Erythroblast (primary cell): ENCODE measurements at places on chromosomes 6 and 20.

DNA sequence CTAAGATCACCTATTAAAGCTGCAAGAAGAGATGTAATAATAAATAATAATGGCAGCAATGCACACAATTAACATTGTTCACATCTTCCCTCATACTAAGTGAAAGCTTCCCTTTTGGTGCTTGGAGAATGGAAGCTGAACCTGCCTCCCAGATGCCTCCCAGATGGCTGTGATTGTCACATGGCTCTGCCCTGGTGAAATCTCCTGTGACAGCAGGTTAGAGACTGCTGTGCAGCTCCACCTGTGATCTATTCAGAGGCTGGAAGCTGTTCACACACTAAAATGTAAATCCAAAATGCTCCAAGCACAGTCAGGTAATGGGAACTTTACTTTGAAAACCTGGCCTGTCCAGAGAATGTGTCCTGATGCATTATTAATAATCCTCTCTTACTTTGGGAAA is 41.7 kb upstream of the RGS17 start:
- DNase-seq: no peak

GRCh38 chr20:45450097-45450818 is 19.3 kb upstream of the WFDC2 start:
- peak; percentile 53 for DNase-seq

DNA sequence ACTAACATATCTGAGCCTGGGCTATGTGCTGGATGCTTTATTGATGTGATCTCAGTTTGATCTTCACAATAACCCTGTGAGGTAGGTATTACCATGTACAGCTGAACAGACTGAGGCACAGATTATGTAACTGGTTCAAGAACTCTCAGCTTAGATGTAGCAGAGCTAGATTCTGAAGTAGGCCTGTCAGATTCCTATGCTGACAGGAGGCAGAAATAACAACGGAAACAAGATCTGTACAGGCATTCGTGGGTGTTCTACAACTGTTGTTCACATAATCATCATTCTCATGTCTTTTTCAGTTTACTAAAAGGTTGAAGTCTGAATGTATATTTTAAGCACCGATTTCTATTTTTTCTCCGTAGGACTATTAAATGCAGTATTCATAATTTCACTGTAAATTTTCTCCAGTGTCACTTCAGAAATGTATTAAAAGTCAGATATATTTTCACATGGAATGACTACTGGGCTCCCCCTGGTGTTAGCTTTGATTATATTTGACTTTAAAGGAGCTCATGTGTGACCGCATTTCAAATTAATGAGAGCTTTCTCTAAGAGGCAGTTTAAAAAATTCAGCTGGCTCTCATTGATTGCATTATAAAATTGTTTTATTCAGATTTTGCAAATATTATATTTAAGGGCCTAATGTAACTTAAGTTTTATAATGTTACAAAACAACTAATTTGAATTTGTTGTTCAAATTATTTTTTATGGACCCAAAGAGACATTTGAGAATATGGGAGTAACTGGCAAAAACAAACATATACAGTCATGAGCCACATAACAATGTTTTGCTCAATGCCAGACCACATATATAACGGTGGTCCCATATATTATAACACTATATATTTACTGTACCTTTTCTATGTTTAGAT is 36.4 kb upstream of the SLC17A4 start:
- peak; percentile 53 for DNase-seq

GRCh38 chr20:15475483-15475882 is 1097.8 kb downstream of the KIF16B start:
- no peak for DNase-seq

DNA sequence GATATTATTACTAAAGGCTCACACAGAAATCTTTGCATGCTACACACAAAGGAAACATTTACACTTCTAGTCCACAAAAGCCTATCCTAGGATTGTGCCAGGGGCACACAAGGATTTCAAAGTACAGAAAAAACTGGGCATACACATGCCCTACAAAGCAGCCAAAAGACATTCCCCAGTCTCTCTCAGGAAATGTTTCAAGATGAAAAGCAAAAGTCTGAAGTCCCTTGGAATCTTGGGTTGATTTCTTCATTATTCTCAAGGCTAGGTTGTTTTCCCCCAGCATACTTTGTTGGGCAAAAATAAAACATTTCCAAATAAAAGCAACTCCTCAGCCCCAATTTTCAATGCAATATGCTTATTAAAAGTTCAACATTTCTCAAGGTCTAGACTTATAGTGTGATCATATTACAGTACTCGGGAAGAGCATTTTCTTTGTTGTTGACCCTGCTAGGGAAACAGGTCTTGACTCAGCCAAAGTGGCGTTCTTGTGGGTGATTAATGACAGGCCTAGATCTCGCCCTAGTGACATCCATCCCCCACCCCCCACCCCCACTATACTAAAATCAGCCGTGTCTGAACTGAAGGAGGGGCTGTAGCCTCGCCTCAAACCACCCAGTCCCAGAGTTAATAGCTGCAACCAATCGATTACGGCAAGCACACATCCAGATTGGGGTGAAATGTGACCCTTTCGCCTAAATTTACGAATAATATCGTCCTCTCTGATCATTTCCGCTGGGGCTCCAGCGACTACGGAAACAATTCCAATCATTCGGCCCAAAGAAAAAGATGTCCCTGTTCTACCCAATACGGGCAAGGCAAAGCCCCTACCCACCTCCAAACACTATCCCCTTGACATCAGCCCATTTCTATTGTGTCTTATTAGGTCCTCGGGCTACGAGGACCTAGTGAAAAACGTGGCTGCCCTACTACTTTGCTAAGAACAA is 1.4 kb downstream of the AKIRIN2 start:
- peak; percentile 84 for DNase-seq

GRCh38 chr6:39880594-39880993 is 53.7 kb downstream of the MOCS1 start:
- no peak for DNase-seq

- no peak for DNase-seq
Measured at GRCh38 chr20:58459058-58459750, 56.0 kb downstream of the APCDD1L start.

DNA sequence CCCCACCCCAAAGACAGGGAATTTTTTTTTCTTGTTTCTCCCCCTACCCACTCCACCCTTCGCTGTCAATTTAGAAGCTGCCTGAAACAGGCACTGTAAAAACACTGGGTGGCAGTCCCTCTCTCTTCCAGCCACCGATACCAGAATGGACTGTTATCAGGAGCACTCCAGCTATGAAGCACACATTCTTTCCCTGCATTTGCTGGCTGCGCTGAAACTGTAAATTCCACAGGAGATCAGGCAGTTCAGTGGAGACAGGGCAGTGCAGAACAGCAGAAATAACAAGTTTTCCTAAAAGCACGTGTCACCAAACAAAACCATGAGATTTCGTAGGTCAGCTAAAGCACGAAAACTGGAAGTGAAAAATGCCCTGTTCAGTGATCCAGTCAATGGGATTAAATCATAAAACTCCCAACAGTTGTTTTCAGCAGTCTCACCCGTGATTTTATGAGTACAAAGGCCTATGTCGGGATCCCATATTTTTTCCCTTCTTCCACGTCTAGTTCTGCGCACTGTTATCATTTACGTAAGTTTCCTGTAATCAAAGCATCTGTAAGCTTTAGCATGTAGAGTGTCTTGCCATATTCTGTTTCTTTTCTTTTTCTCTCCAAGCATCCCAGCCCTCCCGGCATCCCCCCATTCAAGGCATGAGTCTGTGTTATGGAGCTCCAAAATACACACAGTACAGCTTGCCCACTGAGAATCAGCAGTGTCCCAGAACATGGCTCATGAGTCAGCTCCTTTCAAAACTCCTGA is 359.9 kb upstream of the EPHA7 start:
- DNase-seq: no peak

DNA sequence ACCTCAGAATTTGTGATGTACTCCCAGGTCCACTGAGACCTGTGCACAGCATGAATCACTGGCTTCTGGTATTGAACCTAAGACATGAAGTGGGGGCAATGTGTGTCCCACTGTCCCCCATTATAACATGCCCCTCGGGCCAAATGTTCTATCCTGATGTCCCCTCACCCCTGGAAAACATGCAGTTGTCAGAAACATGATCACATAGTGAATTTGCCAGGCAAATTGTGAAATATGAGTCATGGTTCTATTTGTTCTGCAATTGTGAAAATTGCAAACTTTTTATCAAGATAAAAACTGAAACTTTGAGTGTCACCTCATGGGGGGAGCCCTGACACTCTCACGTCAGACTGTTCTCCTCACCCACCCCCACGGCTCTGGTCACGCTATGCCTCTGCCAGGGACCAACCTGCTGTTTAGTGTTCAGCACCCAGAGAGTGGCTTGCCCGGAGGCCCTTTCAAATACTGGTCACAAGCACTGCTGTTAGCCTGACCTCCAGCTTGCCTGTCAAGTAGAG is 305.3 kb downstream of the CLIC5 start:
- no peak for DNase-seq

- DNase-seq: no peak
Measured at GRCh38 chr6:135586844-135587243, 89.3 kb upstream of the AHI1 start.

GRCh38 chr20:48957533-48957932 is 36.0 kb downstream of the ARFGEF2 start:
- peak; percentile 46 for DNase-seq

GRCh38 chr6:135115834-135116233 is 61.2 kb upstream of the HBS1L start:
- DNase-seq: peak; percentile 14

DNA sequence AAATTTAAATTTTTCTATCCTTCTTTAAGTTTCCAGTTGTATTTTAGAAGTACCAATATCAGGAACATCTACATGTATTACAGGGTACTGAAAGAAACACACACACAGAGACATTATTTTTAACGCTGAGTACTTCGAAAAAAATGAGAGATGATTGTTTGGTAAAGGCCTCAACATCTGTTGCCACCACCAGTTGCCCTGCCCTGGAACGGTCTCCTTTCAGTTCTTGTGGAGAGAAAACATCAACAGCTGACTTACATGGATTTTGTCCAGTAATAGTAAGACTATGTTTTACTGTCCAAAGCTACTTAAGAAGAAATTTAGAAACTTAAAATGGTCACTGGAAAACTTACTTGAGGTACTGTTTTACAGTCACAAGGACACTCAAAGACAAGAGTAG is 16.7 kb downstream of the HMGCLL1 start:
- no peak for DNase-seq

GRCh38 chr6:55819811-55820210 is 55.6 kb downstream of the BMP5 start:
- no peak for DNase-seq

DNA sequence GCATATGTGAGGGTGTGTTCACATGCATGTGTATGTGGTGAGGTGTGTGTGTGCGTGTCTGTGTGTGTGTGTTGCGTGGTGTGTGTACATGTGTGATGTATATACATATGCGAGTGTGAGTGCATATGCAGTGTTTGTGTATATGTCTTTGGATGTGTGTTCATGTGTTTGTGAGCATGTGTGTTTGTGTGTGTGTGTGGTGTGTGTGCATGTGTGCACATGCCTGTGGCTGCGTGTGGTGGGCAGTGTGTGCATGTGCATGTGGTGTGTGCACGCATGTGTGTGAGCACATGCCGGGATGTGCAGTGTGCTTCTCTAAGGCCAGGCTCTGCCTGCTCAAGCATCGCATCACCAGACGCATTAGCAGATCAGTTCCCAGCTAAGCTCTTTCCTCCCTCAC is 5.7 kb downstream of the THBS2 start:
- no peak for DNase-seq

- DNase-seq: no peak
Measured at GRCh38 chr6:52351879-52352238, 10.1 kb upstream of the PAQR8 start.

DNA sequence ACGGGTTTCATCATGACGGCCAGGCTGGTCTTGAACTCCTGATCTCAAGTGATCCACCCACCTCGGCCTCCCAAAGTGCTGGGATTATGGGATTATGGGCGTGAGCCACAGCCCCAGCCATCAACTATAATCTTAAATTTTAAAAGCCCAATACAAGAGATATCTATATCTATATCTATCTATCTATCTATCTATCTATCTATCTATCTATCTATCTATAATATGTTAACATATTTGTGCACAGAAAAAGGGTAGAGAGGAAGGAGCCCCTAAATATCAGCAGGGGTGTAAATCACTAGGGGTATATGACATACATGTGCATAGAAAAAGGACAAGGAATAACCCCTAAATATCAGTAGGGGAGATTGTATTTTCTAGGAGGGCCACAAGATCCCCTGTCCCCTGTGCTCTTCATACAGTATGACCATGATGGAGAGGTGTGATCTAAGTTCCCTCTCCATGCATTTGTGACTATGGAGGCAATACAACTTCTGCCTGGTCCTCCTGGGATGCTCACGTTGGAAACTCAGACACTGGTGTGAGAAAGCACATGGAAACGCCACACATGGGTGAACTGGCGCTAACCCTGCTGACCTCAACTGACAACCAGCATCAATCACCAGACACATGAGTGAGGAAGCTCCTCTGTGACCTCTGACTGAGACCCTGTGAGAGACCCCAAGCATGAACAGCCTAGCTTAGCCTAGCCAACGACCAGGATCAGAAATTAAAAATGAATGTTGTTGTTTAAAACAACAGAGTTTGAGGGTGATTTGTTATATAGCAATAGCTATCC is 1.2 kb upstream of the SPATS1 start:
- no peak for DNase-seq

- DNase-seq: no peak
Measured at GRCh38 chr6:4297348-4297747, 162.0 kb upstream of the ECI2 start.

GRCh38 chr6:125612345-125612846 is 137.0 kb upstream of the HEY2 start:
- DNase-seq: no peak

DNA sequence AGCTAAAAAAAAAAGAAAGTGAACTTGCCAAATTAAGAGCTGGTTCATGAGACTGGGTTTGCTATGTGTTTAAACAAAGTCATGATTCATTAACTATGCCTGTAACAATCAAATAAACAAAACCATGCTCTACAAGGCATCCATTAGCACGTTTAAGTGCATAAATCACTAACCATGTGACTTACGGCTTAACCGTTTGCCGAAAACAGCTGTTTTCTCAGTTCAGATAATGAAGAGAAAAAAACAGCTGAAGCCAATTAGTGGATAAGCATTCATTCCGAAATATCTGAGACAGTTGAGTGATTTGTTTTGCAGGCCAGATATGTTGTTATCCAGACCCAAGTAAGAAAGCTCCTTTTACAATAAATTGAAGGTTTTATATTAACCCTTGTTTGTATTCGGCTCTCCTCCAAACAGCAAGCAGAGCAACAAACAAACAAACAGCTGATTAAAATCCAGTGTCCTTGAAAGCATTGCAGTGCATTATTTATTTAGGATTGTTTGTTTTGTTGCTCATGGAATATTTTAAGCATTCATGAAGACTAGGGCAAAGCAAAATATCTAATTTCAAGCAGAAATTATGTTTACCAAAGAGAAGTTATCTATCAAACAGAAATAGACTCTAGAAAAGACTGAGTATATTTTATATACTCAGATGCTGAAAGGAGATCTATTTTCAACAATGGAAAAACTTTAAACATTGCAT is 343.5 kb downstream of the RFPL4B start:
- DNase-seq: no peak

GRCh38 chr6:33950472-33950881 is 146.7 kb upstream of the MLN start:
- no peak for DNase-seq

- DNase-seq: no peak
Measured at GRCh38 chr20:25022680-25023079, 30.1 kb upstream of the APMAP start.

- DNase-seq: no peak
Measured at GRCh38 chr20:48706116-48706656, 121.6 kb downstream of the PREX1 start.

- DNase-seq: no peak
Measured at GRCh38 chr6:125584468-125584939, 164.9 kb upstream of the HEY2 start.

GRCh38 chr6:159687341-159687740 is 5.7 kb downstream of the SOD2 start:
- DNase-seq: peak; percentile 10
